NCI-H187 treated with DMSO at 0.1 percent for 48 hours (cell line): ENCODE measurements at places on chromosomes 11 and 22.

- DNase-seq = no peak
Measured at GRCh38 chr22:26885441-26886261, 228.3 kb downstream of the MIAT start.

GRCh38 chr11:67675058-67675747 is 780 bp upstream of the ALDH3B2 start:
- no peak for DNase-seq

DNA sequence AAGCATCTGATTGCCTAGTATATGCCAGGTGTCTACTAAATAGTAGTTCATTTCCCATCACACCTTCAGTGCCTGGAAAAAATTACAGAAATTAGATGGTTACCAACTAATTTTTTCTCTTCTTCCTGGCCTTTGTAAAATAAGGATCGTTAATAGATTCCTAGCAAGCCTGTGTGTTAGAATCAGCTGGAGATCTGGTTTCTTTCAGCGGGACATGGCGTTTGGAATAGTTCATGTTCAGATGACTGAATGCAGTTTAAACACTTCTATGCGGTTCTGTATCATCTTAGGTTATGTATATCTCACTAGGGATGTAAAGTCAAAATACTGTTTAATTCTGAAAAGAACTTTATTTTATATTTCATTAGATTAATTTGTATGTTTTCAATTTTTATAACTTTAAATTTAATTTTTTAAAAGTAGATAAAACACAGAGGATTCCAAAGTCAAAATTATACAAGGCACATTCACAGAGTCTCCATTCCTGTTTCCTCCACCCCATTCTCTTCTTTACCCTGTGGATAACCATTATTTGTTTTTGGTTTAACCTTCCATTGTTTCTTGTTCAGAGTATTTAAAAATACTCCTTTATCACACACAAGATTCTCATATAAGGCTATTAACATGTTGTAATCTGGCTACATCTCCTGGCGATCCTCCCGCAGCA is 132.8 kb downstream of the ATXN10 start:
- no peak for DNase-seq

- no peak for DNase-seq
Measured at GRCh38 chr11:2863276-2863618, 22.3 kb downstream of the CDKN1C start.

GRCh38 chr22:42418811-42419242 is 13.4 kb downstream of the NFAM1 start:
- DNase-seq = no peak

DNA sequence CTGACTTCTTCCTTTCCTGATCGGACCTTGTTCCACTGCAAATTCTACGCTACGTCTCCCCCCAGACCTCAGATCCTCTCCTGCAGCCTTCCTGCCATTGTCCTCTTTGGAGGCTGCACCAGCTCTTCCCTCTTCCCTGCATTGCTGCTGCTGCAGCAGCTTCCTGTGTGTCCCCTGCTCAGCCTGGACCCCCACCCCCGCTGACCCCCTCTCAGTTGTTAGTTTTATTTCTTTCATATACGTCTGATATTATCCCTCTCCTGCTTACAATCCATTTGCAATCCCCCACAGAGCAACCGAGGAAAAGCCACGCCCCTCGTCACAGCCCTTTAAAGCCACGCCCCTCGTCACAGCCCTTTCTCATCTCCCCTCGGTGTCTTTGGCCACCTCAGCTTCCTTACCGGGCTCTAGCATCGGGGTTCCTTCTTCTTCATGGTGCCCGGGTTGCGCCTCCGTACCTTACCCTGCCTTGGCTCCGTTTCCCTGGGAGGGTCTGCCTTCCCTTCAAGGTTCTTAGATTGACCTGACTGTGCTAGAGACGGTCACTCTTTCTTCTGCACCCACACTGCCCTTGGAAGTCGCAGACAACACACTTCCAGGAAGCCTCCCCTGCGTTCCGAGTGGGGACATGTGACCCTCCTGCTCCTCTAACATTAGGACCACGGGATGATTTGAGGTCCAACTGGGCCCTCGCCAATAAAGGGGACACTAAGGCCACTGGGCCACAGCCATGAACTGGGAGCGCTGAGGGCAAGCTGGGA is 4.8 kb downstream of the MRGPRG start:
- DNase-seq = no peak

DNA sequence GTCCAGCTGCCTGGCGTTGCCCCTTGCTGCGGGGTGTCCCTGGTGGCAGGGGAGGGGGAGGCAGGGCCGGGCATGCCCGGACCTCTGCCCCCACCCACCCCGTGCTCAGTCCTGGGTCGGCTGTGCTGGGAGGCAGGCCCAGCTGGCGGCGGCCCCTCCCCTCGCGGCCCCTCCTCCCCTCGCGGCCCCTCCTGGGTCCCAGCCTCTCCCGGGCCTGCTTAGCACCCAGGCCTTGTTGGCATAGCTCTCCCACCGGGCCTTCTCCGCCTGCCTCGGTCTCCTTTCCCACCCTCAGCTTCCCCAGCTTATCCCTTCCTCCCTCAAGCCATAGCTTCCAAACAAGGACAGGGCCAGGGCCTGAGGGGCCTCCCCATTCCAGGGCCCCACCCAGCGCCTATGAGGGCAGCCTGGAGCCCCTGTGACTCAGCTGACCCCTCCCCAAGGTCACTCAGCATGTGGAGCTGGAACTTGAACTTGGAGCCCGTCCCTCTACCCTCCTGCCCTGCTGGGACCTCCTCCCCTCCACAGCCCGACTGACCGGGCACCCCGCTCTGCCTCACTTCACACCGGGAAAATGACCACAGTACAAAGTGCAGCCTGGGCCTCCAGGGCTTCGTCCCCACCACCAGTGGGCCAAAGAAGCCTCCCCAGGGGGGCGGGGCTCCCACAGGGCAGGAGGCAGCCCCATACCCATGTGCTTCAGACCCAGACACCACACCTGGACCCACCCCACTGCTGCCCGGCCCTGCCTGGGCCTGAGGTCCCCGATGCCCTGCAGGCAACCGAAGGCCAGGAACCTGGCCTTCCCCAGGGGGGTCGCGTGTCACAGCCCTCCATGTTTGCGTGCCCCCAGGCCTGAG is 1.2 kb downstream of the EPS8L2 start:
- DNase-seq = no peak
